A549 treated with ZK216348 at 1 μM for 4 hours (cell line): ENCODE measurements at places on chromosomes 3 and 15. TPM values are rescaled to one million over a fixed set of nuclear protein-coding genes. Genes with fewer than 3 reads are reported as not detected.

Gene SETD2
- 18.1 to 24.9 TPM (median 19.8 TPM) in 5 replicates for total RNA-seq

Gene CSK
- total RNA-seq: 47.1 to 73.2 TPM (median 65.0 TPM) in 5 replicates

Gene IMPG2
- 0.04 TPM in 1 of 5 replicates, not detected in the others for total RNA-seq

Gene DUOX2
- 0.05 to 0.09 TPM (median 0.05 TPM) in 4 of 5 replicates, not detected in the other for total RNA-seq
